ENCODE measurements at places on chromosomes 3 and 15.

DNA sequence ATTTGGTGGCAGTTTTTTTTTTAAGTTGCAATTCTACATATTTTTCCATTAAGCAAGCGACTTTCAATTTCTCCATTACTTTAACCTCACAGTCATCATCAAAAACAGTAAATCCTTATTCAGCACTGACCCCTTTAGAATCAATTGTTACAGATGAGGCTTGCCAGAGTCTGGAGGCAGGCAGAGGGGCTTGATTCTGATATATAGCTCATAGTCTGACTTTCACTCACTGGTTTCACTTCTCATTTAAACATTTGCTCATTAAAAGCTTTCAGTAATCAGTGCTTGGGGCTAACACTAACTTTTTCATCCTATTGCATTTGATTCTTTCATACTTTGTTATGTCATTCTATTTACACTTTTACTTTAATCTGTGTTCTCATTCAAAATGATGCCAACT, 88.4 kb downstream of the PYDC2 start:
- no peak for DNase-seq

DNA sequence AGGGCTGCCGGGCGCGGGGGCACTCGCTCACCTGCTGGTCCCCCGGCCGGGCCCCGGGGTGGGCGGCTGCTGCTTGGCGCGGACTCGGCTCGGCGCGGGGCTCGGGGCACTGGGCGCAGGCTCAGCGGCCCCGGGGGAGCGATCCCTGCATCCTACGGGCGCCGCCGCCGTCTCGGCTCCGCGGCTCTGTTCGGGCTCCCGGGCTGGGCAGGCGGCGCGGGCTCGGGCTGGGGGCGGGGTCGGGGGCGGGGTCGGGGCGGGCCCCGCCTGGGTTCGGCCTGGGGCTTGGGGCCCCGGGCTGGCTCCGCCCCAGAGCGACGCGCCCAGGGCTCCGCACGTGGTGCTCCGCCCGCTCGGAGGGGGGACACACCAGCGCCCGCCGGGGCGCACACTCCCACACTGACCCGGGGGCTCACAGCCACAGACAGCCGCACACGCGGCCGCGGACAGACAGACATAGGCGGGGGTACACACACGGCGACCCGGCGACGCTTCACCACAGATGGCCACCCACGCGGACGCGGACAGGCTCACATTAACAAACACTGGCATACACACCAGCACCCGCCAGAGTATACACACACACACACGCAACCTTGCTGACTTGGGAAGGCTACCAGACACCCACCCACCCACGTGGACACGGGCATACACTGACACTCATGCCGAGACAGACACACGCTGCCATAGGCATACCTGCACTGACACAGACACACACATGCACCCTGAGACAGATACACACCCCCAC, at the start of gene SCN5A:
SCN5A (minus strand) TSS at position 188 of the 748 bp plus-strand sequence. CDS start 16,380 bp downstream, outside the sequence.
- peak; percentile 32 for DNase-seq

DNA sequence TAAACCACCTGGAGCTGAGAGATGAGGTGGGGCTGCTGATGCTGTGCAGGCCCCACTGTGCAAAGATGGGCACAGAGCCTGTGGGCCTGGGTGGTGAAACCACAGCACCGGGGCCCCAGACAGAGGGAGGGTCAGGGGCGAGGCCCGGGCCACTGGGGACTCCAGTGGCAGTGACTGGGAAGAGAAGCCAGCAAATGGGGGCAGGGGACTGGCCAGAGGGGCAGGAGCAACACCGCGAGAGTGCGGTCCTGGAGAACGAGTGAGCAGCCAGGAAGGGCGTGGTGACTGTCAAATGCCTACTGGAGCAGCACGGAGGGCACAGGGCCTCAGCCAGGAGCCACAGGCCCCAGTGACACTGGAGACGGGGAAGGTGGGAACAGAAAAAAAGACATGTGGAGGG, 39.8 kb downstream of the HCN4 start:
- DNase-seq = no peak

- no peak for DNase-seq
These were observed 241.7 kb upstream of the GBE1 start for GRCh38 chr3:82002986-82003642.

DNA sequence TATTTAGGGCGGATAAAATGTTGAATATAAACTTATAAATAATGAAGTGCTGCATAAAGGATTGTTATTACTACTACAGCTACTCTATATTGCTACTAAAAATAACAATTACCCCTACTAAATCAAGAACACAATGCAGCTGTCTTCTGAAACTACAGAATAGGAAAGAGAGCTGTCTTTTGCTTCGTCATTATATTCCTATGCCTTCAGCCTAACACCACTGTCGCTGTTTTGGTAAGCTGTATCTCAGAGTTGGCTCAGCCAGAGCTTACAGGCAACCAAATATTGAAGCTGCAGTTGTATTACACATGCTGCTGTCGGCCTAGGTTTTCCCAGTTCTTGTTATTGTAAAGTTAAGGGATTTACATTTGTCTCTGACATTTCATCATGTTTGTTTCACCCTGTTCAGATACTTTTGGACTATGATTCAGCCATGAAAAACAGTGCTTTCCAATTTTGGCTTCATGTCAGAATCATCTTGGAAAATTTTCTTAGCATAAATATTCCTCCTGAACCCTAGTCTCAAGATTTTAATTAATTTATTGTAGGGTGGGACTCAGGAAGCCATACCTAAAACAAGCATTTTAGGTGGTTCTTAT, 31.3 kb upstream of the LPP start:
- DNase-seq = no peak

GRCh38 chr3:46537779-46538178, 28.3 kb downstream of the LRRC2 start:
- no peak for DNase-seq

DNA sequence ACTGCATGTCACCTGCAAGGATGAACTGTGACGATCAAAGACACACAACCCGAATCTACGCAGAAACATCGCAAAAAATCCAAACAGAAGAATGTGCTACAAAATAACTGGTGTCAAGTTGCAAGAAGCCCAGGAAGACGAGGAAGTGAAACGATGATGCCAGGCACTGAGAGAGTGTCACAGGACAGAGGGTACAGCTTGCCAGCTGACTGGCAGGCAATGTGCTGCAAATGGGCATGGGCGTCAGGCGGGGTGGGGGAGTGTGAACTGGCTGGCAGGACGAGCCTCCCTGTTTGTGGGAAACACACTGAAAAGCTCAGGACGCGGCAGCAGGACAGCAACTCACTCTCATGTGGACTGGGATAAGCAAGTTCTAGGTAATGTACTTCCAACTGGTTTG, 28.9 kb upstream of the OCA2 start:
- no peak for DNase-seq

GRCh38 chr15:55694652-55695150, 48.3 kb downstream of the PRTG start:
- DNase-seq = peak; percentile 87

- DNase-seq = no peak
These were observed 153.7 kb downstream of the TPRG1 start for GRCh38 chr3:189325454-189325853.

GRCh38 chr3:190009614-190010013, 111.1 kb downstream of the P3H2 start:
- DNase-seq = no peak

- no peak for DNase-seq
These were observed 785.3 kb downstream of the MCTP2 start for GRCh38 chr15:95016511-95017229.

DNA sequence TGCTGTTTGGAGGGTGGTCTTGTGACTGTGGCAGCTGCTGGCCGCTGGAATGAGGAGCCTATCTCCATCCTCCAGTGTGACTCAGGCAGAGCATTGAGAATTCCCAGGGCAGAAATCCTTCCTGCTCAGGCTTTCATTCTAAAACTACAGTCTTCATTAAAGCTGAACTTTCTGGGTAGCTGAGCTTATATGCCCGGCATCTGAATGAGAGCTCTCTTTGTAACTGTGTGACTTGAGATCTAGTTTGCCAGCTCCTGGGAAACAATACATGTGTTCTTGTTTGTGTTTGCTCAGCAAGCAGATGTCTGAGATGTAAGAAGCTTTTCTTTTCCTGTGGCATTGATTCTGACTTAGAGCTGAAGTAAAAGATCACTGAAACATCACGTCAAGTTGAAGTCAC, 22.4 kb downstream of the RLBP1 start:
- DNase-seq = no peak

- no peak for DNase-seq
These were observed 176.6 kb downstream of the VGLL3 start for GRCh38 chr3:86814321-86814720.

DNA sequence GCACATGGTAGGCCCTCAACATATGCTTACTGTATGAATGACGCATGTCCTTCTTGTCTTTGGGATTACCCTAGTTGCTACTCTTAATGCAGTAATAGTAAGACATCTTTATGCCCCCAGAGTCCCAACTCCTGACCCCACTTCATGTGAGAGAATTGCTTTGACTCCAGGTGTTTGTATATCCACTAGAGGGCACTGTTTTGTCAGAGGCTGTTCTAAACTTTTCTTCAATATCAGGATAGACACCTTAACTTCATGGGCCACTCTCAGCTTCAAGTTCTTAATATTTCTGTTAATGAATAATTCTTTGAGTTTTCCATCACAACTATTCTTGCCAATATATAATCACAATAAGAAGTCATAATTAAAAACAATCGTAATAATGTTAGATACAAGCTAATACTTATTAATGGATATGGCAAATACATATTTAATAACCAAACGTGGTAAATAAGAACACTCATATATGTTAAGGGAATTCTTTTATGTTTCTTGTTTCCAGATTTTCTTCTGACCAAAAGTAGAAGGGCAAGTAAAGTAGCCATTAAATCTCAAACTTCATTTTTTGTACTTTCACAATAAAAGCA, 337.2 kb upstream of the DNAJC19 start:
- peak; percentile 65 for DNase-seq

DNA sequence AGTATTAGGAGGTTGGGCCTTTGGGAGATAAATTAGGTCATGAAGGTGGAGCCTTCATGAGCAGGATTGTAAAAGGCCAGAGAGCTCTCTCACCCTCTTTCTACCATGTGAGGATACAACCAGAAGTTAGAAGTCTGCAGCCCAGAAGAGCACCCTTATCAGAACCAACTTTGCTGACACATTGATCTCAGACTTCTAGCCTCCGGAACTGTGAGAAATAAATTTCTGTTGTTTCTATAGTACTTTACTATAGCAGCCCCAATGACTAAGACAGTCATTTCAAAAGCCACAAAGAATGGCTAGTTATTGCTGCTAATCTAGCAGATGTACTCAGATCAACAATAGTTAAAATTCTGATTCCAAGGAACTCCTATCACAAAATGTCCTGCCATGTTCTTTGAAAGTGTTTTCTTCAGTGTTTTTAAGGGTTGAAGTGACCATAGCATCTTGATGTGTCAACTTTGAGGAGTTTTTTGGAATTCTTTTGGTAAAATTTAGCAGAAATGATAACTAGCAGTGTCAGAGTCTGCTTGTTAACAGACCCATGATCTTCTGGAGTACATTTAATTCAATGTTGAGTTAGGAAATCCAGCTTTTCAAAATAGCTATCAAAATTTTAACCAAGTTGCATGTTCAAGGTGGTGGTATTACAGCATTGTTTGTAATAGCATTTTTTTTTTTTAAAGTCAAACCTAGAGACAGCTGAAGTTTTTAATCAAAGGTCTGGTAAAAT, 10.3 kb downstream of the DZIP3 start:
- DNase-seq = no peak

- DNase-seq = peak; percentile 82
These were observed 49.5 kb downstream of the CYP11A1 start for GRCh38 chr15:74317820-74318375.

GRCh38 chr3:123344175-123344906, 104.5 kb downstream of the ADCY5 start:
- DNase-seq = no peak

DNA sequence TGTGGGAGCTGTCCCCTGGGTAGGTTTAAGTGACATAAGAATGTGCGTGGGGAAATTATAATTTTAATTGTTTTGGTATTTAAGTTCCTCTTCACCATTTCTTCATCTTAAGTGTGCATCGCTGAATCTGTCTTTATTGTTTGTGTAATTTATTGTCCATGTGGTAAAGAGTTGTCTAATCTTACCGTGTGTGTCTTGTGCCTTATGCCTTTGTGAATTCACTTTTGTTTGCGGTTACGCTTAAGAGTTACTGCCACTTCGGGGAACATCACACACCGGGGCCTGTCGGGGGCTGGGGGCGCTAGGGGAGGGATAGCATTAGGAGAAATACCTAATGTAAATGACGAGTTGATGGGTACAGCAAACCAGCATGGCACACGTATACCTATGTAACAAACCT, 767 bp downstream of the WDR48 start:
- peak; percentile 23 for DNase-seq

DNA sequence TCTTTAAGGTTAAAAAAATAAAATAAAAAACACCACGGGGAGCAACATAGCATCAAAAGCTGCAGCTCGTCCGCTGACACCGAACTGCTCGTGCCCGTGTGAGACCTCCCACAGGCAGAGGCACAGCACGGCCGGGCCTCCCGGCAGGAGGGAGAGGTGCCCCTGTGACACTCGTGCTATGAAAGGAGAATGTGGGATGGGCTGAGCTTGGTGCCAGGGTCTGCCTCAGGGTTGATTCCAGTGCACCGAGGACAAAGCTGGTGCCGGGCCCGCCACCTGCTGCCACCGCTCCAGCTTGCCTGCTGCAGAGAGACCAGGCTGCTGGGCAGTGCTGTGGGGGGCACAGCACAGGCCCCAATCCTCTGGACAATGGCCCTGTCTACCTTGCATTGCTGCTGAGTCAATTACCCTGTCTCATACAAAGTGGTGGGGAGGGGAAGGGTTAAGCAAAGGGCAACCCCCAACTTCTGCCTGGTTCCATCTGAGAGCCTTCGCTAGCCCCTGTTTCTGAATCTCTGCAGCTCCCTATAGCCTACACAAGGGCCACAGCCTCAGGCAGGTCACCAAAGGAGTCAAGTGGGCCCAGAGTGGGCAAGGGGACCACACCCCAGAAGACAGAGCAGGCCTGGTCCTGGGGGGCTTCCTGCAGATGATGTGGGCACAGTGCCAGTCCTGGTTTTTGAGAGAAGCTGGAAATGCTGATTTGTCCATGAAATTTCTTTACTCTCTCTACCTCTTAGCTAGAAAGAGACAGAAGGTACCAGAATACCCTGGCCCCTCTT, 74.0 kb upstream of the SNRPA1 start:
- DNase-seq = no peak

- DNase-seq = no peak
These were observed 40.6 kb upstream of the ADPGK start for GRCh38 chr15:72824112-72824511.

- no peak for DNase-seq
These were observed 87.4 kb downstream of the ZIC4 start for GRCh38 chr3:147318900-147319299.

GRCh38 chr15:36645106-36645505, 65.7 kb downstream of the CDIN1 start:
- peak; percentile 13 for DNase-seq

GRCh38 chr3:171088964-171089754, 62.6 kb upstream of the SLC2A2 start:
- DNase-seq = no peak

Measured in NCI-H524 (cell line).